ENCODE measurements at places on chromosomes 1 and 21.

DNA sequence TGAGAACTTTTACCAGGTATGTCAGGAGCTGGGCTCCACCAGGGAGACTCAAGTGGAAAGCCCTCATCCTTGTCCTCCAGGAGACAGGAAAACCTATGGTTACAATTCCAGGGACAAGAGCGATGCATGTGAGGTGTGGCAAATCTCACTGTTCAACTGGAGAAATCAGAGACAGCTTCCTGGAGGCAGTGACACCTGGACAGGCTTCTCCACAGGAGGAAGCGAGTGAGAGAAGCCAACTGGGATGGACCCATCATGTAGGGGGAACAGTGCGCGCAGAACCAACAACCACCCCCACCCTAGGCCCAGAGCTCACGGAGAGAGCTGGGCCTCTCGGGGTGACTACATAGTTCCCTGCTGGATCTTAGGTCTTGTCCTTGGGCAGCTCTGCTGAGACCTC lies 5.6 kb upstream of the SLX9 start:
- DNase-seq, result no peak

DNA sequence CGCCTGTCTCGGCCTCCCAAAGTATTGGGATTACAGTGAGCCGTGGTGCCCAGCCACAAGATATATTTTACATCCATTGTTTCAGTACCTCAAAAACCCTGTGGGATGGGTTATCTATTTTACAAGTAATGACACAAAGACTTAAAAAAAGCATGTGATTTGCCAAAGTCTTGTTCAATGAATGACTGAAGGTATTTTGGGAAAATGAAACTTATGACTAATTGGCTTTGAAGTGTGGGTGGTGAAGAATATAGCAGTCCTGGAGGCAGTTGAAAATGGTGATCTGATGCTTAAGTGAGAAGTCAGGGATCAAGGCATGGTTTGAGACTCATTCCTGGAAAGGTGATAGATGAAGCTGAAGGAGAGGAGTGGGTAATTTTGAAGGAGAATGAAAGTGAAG lies 3.0 kb downstream of the SWT1 start:
- DNase-seq, result no peak

DNA sequence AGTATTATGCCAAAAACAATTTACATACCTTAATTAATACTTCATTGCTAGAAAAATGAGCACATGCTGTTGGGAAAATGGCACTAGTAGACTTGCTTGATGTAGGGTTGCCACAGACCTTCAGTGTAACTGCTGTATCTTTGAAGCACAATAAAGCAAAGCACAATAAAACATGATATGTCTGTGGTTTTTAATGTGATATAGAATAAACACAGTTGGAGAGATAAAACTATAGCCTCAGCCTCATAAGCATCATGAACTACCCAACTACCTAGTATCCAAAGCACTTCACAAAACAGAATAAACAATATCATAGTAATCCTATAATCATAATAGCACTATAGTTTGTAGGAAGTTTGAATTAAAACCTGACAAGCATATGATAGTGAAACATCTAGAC lies 143.5 kb downstream of the SYT14 start:
- DNase-seq, result no peak

DNA sequence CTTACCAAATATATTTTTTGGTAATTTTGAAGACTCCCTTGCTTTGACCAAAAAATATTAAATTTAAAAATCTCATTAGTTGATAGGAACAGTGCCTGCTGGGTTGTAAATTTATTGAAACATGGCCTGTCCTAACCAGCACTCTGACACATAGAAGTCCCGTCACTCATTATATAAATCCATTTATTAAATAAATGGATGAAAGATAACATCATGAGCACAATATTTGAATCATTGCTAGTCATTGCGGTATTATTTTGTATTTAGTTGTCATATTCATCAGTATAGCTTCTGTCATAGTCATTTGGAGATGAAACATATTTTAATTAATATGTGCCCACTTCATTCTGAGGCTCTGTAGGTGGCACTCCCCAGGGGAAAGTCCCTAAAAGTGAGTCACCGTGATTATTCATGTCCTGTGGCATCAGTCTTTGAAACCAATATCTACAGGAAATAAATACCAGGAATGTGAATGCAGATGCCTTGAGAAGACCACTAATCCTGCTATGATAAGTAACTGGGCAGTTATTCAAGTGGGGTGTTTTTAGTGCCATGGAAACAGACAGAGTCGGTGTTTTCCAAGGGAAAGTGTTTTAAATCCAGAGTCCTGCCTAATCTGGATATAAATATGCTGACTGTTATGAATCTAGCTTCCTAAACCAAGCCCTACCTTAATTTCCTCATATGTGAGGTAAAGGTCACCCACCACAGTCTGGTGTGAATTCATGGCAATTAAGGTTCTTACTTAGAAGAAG lies 302.0 kb downstream of the DUSP10 start:
- DNase-seq, result no peak

GRCh38 chr1:202329891-202330290 lies 11.8 kb downstream of the UBE2T start:
- DNase-seq, result no peak

GRCh38 chr1:91751275-91751674 lies 134.7 kb downstream of the TGFBR3 start:
- no peak for DNase-seq

- no peak for DNase-seq
These were observed 19.1 kb downstream of the KCNQ4 start for GRCh38 chr1:40802742-40803113.

GRCh38 chr1:84366786-84367185 lies 31.5 kb upstream of the DNASE2B start:
- DNase-seq, result no peak

- no peak for DNase-seq
These were observed 23.6 kb upstream of the CBR3 start for GRCh38 chr21:36111238-36111637.

- DNase-seq, result no peak
These were observed 65.3 kb upstream of the SAMD13 start for GRCh38 chr1:84236256-84236655.

DNA sequence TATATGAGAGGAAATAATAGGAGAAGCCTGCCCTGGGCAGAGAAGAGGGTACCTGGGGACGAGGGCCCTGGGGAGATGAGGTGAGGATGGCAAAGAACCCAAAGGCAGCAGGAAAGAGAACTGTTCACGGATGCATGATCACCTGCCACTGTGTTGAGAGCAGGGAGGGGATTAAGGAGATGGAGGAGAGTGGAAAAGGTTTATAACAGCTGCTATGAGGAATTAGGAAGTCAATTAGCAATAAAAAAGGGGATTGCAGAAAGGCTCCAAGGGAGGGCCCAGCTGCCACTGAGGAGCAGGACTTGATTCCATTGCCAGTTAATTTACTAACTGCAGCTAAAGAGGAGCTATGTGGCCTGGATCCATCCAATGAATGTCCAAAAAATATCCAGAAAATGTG lies 61.1 kb downstream of the GFI1 start:
- no peak for DNase-seq

- no peak for DNase-seq
These were observed 28.0 kb downstream of the STUM start for GRCh38 chr1:226576601-226577000.

- no peak for DNase-seq
These were observed 65.1 kb downstream of the DISC1 start for GRCh38 chr1:231691618-231692259.

DNA sequence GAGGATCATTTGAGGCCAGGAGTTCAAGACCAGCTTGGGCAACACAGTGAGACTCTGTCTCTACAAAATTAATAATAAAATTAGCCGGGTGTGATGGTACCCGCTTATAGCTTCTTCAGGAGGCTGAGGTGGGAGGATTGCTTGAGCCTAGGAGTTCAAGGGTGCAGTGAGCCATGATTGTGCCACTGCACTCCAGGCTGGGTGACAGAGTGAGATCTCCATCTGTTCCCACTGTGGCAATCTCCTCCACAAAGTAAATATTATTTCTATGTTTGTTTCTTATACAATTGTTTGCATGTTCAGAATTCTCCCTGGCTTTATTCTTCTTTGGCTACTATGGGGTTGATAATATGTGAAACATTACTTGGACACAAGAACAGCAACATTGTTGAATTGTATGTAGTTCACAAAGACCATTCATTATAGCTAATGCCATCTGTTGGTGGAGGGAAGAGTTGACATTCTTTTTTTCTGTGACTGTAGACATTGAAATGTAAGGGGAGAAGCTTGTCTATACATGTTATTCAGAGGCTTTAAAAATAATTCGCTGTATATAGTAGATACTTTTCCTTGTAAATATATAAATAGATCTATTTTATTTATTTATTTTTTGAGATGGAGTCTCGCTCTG lies 47.8 kb upstream of the SRSF10 start:
- DNase-seq, result peak; percentile 14

- DNase-seq, result no peak
These were observed 11.5 kb upstream of the NEXN start for GRCh38 chr1:77876884-77877283.

DNA sequence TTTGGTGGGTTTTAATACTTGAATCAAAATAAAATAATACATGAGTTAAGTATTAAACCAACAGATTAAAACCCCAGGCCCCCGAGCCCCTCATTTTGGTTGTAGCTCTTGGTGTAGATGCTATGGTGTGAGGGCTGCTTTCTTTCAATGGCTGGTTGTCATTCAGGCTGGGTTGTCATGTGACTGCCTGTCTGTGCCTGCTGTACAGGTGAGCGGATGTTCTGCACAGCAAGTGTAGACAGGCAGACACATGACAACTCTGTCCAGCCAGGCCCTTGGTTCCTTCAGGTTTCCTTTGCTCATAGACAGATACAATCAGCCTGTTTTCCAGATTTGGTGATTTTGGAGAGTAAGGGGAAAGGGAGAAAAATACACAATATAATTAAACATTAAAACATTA lies 281.9 kb upstream of the C1orf105 start:
- no peak for DNase-seq

DNA sequence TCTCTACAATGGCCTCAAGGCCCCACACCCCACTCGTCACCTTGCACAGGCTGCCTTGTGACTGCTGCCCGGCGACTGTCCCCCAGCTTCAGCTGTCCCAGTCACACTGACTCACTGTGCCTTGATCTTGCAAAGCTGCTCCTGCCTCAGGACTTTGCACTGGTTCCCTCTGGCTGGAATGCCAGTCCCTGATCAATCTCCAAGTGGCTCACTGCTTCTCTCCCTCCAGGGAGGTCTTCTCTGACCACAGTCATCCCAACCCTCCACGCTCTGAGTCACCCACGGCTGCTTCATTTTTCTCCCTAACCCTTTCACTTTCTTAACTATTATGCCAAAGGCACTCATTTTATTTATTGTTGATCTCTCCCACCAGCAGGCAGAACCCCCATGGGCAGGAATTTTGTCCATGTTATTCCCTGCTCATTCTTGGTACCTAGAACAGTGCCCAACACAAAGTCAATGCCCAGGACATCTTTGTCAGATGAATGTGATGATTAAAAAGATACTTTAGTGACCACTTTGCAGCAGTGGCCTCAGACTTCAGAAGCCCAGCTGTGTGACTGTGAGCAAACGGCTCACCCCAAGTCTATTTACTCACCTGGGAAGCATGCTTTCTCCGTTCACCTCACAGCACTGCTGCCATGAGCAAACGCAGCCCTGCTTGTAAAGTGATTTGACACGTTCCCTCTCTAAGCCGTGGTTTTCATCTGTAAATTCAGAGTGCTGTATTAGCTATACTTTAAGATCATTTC lies 53.4 kb downstream of the ZBTB18 start:
- DNase-seq, result no peak

GRCh38 chr21:45270306-45270821 lies 17.3 kb downstream of the POFUT2 start:
- no peak for DNase-seq

DNA sequence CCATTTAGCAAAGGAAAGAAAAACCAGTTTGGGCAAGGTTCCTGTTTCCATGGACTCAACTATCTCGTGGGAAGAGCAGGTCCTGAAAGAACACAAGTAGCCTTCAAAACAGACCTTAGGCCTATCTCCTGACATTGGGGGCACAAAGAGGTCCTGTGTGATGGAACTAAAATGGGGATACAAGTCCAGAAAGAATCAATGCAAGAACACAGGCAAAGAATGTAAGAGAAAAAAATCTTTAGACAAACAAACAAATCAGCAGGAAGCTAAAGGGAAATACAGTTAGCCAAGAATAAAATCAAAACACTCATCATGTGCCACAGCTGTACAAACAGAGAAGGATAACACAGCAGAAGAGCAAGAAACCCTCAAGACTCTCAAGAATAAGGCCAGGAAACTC lies 28.2 kb downstream of the SLC30A10 start:
- no peak for DNase-seq

DNA sequence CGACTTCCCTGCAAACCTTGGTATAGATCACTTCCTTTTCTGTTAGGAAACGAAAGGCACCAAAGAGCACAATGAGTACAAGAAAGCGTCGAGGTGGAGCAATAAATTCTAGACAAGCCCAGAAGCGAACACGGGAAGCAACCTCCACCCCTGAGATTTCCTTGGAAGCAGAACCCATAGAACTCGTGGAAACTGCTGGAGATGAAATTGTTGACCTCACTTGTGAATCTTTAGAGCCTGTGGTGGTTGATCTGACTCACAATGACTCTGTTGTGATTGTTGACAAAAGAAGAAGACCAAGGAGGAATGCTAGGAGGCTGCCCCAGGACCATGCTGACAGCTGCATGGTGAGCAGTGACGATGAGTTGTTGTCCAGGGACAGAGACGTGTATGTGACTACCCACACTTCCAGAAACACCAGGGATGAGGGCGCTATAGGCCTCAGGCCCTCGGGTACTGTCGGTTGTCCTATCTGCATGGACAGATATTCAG lies 18.5 kb downstream of the FAM89A start:
- DNase-seq, result no peak

DNA sequence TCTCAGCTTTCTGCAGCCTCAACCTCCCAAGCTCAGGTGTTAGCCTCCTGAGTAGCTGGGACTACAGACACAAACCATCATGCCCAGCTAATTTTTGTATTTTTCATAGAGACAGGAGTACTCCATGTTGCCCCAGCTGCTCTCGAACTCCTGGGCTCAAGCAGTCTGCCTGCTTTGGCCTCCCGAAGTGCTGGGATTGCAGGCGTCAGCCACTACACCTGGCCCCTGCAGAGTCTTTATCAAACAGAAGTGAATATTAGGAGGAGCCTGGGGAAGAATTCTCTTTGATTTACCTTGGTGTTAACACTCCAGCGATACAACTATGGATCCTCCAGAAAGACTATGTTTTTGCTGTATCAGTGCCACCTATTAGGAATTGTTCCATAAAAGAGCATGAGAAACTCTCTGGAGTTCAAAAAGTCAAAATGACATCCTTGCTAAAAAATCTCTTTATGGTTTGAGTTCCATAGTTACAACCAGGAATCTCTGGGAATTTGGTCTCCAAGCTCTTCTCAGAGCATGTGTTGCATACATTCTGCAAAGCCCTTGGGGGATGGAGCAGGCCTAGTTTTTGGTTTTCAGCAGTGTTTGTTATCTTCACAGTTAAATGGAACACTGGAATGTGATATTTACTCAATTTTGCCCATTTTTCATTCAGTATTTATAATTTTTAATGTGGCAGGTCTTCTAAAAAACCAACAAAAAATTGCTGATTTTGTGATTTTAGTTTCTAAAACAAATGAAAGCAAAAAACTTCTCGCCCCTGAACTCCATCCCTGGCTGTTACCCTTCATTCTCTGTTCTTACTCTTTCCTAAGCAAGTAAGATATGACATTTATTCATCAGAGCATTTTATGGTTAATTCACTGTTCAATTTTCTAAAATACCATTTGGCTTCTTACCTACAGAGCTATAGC lies 77.3 kb downstream of the OLFML2B start:
- no peak for DNase-seq

GRCh38 chr1:66265796-66266195 lies 268.2 kb upstream of the SGIP1 start:
- no peak for DNase-seq

Measured in NCI-H2227 treated with DMSO at 0.1 percent for 48 hours (cell line).